ENCODE measurements at places on chromosomes 6 and 20.

- no peak for DNase-seq
Observed at GRCh38 chr6:86215323-86215722, 572.6 kb upstream of the SYNCRIP start.

DNA sequence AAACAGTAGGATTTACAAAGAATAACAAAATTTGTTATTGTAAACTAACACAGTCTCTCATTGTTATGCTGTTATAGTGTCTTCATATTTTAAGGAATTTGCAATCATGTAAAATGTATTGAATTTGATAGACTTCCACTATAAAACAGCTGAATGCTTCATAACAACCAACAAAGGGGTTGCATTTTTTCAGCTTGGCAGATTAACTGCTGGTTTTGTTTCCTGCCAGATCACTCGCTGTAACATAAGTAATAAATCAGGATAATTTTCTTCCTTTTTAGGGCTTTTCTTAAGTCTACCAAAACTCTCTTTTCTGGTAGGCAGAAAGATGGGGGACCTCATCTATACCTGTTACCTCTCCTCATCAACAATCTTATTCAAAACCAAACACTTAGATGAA, 169.8 kb downstream of the SAMD5 start:
- DNase-seq, result no peak

GRCh38 chr6:11367638-11368199, 135.3 kb upstream of the NEDD9 start:
- no peak for DNase-seq

DNA sequence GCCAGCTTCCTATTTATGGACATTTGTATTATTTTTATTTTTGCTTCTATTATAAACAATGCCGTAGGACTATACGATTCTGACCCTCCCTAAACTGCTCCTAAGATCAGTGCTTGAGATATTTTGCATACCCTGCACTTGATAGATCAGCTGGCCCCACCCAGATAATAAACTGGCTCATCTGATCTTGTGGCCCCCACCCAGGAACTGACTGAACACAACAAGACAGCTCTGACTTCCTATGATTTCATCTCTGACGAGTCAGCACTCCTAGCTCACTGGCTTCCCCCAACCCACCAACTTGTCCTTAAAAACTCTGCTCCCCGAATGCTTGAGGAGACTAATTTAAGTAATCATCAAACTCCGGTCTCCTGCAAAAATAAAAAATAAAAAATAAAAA, 34.9 kb upstream of the TFAP2A start:
- DNase-seq, result no peak

DNA sequence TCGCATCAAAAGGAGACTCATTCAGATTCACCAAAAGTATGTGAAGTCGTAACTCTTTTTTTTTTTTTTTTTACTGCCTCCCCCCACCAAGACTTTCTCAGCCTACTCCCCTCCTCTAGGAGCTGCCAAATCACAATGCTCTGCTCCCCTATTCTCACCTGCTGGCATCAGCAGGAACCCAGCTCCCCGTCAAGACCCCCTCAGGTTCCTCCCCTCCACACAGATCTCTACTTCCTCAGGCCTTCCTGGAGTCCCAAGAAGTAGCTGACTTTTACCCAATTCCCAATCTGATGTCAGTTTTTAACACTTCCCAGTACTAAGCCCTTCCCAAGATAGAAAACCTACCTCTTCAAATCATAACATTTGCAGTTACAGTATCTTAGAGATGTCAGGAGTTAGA, 39.3 kb downstream of the ARHGAP18 start:
- DNase-seq, result no peak

- no peak for DNase-seq
Observed at GRCh38 chr20:35304956-35305355, 12.7 kb upstream of the FAM83C start.

DNA sequence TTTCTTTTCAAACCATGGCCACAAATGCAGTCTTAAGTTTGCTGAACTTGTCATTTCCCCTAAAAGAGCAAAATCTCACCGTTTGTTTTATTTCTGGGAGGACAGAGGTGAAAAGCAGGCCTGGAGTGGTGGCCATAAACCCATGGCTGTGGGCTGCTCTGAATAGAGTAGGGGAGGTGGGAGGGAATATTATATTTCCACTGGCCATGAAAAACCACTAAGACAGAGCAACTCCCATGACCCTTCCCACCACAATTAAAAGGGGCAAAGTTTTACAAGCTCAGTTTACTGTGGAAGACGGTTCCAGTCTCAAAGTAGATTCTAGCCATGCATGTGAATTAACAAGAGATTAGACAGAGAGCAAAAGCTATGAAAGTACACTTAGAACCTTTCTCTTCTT, 59.0 kb downstream of the IYD start:
- DNase-seq, result no peak

DNA sequence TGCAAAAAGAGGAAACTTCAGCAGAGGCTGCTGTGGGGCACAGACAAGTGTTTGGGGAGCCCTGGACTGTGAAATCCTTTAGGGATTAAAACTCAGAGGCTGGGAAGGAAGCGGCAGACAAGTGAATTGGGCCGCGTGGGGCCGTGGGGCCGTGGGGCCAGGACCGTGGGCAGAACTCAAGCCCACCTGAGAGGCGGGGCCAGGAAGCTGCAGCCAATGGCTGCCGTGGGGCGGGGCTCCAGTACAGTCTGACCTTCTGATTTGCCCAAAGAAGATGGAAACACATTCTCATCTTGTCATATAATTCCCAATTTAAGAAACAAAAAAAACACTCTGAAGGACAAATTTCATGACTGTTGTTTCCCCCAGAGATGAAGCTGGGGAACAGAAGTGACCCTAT, 55.4 kb downstream of the ANKRD60 start:
- DNase-seq, result no peak

DNA sequence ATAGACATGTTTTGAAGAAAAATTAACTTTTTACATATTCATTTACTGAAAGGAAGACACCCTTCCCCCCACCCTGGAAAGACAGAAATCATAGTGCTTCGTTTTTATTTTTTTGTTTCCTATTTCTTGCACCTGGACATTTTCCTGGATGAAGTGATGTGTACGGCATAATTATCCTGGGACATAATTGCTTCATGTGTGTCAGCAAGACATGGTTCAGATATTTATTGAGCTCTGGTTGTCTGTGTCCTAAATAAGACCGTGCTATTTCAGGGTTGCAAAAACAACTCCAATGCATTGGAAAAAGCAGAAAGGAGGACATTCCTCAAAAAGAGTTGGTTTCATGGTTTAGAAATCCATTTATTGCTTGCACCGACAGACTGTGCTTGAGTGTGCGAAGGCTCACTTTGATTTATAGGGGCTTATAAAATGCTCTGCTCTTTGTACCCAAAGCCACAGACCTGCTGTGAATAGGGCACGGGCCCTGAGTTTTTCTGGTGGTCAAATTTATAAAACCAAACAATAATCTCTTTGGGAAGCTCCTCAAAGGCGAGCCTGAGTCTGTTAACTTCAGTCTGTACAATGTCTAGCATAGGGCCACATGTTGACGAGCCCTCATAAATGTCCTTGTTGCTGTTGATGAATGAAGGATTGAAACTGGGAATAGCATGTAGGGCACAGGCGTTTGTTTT, 179.5 kb downstream of the SOX4 start:
- no peak for DNase-seq

- DNase-seq, result no peak
Observed at GRCh38 chr6:55866128-55866527, 9.3 kb downstream of the BMP5 start.

- DNase-seq, result no peak
Observed at GRCh38 chr6:18640134-18640533, 253.0 kb downstream of the RNF144B start.

GRCh38 chr20:13990465-13990864, at the start of gene SEL1L2:
Gene SEL1L2, minus strand, starts transcription at chr20:13990614. Its CDS starts 80 bp downstream, at chr20:13990534.
- DNase-seq, result no peak

- DNase-seq, result no peak
Observed at GRCh38 chr6:466564-466963, 75.0 kb downstream of the IRF4 start.

- DNase-seq, result no peak
Observed at GRCh38 chr6:159117046-159117445, 52.2 kb upstream of the FNDC1 start.

DNA sequence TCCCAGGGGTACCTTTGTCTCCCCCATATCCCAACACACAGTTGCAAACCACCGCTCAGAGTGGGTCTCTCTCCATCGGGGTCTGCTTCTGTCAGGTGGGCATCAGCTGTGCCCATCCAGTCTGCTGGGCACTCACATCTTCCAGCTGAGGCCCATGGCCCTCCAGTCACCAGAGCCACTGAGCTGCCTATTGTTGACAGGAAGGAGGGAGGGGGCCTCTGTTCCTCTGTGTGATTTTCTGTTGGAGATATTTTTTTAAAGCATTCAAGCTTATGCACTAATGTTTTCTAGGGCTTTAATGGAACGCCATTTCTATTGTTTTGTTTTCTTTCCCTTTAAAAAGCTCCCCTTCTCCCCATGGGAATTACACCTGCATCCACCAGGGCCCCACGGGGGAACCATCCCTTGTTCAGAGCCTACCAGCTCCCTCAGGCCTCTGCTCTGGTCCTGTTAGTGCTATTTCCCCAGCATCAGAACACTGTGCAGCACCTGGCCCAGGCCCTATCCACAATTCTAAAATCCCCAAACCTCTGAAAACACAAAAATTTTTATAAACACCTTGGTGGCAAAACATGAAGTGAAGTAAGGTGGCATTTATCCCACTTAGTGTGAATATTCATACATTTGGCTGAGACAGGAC, 326.2 kb downstream of the CD83 start:
- DNase-seq, result no peak

DNA sequence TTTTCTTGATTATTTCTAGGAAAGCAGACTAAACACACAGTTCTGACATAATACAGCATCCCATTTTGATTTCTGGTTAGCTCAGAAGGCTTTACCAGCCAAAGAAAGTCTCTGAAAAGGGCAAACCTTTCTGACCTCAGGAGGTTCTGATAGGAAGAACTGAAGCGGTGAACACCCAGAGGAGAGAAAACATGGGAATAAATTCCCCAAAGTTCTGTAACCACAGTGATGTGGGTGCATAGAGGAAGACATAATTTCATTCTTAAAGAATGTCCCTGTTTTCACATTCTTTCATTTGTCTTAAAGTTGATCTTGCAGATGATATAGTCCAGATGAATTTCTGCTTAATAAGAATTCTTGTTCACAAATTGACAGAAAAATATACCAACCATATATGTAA, 60.3 kb downstream of the RSPO3 start:
- DNase-seq, result no peak

DNA sequence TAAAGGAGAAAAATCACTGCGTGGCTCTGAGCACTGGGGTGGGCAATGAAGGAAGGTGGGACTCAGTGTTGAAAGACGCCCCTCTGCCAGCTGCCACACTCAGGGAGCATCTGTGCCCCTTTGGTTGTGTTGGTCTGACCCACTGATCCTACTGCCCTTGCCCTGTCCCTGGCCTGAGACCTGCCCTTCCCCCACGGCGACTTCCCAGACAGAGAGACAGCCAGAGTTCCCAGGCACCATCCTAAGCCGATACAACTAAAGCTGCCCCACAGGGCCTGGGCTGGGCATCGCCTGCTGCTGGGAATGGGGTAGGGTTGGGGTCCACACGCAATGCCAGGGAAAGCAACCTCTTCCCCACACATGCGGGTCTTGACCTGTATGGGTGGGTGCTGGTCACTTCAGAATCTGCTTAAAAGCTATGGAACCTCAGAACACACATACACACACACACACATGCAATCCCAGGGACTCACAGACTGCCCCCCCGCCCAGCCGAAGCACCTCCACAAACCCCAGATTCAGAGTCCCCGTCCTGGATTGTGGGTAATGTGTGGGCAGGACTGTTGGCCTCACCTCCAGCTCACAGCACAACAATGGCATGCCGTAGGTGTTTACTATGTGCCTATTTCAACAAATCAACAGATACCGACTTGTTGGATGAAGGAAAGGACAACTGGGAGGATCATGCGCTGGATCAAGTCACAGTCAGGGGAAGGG, 10.9 kb upstream of the SPDEF start:
- no peak for DNase-seq

DNA sequence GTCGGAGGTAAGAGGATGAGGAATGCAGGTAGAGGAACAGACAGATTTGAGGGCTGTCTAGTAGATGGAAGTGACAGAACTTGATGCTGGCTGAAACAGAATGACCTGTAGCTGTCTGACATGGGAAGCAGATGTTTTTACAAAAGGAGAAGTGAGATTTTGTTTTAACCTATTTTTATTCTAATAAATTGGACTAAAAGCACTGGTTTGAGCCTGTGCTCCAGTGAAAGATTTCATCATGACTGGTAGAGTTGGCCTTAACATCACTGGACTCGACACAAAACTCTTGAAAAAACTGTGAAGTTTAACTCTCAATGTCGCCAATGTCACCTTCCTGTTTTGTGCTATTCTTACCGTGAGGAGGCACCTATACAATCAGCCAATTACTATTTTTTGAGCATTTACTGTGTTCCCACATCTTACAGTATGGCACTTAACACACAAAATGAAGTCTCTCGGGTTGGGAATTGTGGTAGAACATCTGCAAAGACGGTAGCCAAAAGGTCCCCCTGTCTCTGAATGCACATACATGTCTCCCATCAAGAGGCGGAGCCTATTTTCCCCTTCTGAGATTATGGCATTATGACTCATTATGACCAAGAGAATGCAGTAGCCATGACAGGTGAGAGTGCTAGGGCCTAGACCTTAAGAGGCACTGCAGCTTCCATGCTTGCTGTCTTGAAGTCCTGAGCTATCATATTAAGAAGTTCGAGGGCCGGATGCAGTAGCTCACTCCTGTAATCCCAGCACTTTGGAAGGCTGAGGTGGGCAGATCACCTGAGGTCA, 93.2 kb downstream of the FOXF2 start:
- no peak for DNase-seq

GRCh38 chr6:128767150-128767549, 115.8 kb upstream of the LAMA2 start:
- DNase-seq, result no peak

GRCh38 chr6:90388395-90388794, 91.8 kb upstream of the BACH2 start:
- DNase-seq, result no peak

Measured in CD4-positive, alpha-beta T cell treated with Interleukin-6 at 100 ng/mL for 8 hours (primary cell).